ENCODE measurements at places on chromosomes 3 and 15.

- peak; percentile 19 for DNase-seq
Measured at GRCh38 chr15:95559875-95560394, 770.6 kb upstream of the NR2F2 start.

DNA sequence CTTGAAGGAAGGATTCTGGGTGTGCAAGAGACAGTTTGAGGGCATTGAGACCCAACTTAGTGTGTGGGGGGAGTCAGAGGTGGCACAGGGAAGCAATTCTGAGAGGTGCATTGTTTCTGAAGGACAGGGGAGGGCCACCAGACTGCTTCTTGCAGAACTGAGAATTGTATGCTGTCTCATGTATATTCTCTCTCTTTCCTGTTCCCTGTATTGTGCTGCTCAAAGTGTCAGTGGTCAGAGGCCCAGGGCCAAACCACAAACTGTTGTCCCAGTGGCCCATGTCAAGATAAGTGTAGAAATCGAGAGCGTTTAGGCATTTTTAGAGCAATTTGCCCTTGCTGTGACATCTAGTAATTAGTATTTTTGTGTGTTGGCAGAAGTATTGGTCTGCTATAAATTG is 567.1 kb downstream of the EDEM1 start:
- no peak for DNase-seq

GRCh38 chr3:172070269-172070668 is 30.9 kb downstream of the FNDC3B start:
- no peak for DNase-seq

DNA sequence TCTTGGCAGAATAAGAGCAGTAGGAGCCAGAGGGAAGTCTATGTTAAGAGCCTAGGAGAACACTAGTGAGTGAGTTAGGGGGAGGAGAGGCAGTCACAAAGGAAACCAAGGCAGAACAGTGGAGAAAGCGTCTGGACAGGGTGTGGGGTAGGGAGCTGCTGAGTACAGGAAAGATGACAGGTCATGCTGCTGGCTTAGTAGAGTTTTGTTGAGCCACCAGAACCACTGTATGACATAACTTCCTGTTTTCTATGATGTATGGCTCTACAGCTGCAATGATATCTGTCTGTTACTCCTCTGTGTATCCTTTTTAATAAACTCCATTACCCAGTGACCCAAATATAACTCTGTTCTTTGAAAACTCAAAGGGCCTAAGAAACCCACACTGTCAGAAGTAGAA is 10.6 kb upstream of the STT3B start:
- DNase-seq: no peak

DNA sequence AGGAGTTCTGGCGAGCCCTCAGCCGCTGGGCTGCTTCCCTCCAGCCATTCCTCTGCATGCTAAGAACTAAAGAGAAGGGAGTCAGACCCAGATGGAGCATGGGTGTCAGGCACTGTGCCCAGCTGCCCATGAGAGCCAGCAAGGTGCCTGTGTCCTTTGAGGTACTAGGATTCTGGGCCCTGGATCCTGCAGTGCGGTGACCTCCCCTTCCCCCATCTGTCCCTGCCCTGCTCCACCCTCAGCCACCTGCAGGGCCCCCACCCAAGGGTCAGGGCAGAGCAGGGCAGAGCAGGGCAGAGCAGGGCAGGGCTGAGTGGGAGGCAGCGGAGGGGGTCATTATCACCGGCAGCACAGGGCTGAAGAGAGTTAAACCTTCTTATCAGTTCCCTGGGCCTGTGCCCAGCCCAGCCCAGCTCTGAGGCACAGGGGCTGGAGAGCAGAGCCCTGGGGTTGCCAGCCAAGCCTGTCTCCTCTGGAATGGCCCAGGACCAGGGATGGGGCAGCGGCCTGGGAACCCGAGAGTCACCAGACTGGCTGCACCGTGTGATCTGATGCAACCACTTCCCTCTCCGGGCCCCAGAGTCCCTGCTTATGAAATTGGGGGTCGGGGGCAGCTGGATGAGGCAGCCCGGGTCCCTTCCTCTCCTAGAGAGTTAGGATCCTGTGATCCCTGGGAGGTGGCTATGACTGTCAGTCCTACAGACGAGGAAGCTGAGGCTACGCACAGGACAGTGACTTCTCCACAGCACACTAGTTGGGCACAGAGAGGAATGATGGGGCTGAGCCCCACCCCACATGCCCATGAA is 17.3 kb downstream of the ZDHHC19 start:
- DNase-seq: no peak

DNA sequence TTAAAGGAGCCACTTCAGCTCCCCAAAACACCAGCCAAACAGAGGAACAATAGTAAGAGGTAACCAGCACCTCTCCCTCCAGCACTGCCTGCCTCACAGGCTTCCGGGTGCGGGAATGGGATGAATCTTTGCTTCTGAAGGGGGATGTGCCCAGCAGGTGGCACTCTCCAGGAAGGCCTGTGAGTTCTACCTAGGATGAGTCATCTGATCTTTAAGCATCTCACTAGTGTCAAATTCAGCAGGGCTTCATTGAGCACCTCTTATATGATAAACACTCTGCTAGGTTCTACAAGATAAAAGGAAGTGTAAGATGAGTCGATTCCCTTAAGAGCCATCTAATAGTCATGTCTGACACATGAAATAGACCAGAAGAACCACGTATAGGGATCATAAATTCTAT is 237.4 kb upstream of the UMPS start:
- DNase-seq: peak; percentile 44

- DNase-seq: no peak
Measured at GRCh38 chr3:18012436-18012835, 270.0 kb upstream of the TBC1D5 start.

GRCh38 chr3:185030951-185031350 is 121.9 kb downstream of the C3orf70 start:
- no peak for DNase-seq

- DNase-seq: no peak
Measured at GRCh38 chr3:148332509-148332908, 365.2 kb upstream of the AGTR1 start.

Data from activated CD4-positive, alpha-beta T cell treated with anti-CD3 and anti-CD28 coated beads for 36 hours (primary cell).